Activated CD4-positive, CD25-positive, alpha-beta regulatory T cell treated with anti-CD3 and anti-CD28 coated beads, Interleukin-2, amount 50 U/mL, for 24 hours (primary cell): ENCODE measurements at places on chromosomes 2 and 18.

GRCh38 chr2:182912518-182912915, 46.1 kb upstream of the FRZB start:
- no peak for ATAC-seq

DNA sequence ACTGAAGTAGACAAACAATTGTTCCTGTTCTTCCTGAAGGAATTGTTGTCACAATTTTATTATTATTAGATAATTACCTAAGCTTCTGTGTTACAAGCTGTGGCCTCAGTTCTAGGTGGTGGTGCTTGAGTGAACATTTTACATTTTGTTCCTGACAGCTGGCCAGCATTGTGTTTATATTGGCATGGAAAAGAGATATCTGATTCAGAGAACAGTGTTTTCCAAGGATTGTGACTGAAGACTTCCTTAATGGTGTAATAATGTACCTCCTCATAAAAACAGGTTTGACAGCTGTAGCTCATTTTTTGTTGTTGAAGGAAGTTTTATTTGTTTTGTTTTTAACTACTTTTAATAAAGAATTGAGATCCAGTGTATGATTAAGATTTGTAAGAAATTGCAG, 95.2 kb downstream of the EPB41L5 start:
- ATAC-seq = no peak

DNA sequence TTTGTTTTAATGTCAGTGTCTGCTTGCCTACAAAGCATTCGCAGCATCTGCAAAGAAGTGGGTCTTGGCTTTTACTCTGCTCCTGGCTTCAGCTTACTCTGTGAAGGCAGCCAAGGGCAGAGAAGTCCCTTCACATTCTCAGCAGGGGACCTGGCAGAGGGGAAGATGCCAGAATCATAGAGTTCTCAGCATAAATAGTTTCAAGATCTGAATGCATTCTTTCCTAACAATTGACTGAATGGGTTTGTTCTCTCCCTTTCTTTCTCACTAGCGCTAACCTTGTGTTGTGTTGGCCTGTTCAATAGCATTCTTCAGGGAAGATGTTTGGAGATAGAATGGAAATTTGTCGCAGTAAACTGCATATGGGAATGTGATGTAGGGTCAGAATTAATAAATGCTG, 106.9 kb downstream of the FARSB start:
- no peak for ATAC-seq

- ATAC-seq = no peak
Observed at GRCh38 chr2:199596549-199596948, 138.8 kb upstream of the SATB2 start.

DNA sequence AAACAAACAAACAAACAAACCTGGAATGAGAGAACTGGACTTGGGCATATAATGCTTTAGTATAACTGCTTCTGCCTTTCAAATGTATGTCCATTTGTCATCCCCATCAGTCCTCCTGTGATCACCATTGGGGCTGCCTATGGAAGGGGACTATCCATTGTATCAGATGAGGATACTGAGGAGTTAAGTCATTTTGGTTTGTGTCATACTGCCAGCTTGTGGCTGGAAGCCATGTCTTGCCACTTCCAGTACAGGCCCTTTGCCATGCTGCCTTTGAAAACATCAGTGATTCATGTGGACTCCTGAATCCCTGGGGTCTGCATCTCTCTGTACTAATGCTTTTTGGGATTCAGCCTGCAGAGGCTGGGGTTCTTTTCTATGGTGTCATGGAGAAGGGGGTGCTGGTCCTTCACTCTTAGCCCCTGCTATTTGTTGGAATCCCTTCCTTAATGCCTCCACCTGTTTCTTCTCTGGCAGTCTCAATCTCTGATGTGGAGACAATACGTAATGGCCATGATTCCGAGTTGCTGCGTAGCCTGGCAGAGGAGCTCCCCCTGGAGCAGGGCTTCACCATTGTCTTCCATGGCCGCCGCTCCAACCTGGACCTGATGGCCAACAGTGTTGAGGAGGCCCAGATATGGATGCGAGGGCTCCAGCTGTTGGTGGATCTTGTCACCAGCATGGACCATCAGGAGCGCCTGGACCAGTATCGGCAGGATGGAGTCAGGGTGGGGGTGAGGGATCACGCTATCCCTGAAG, 10.6 kb downstream of the PLCD4 start:
- no peak for ATAC-seq

- ATAC-seq = no peak
Observed at GRCh38 chr2:130798472-130799218, 38.1 kb upstream of the ARHGEF4 start.

DNA sequence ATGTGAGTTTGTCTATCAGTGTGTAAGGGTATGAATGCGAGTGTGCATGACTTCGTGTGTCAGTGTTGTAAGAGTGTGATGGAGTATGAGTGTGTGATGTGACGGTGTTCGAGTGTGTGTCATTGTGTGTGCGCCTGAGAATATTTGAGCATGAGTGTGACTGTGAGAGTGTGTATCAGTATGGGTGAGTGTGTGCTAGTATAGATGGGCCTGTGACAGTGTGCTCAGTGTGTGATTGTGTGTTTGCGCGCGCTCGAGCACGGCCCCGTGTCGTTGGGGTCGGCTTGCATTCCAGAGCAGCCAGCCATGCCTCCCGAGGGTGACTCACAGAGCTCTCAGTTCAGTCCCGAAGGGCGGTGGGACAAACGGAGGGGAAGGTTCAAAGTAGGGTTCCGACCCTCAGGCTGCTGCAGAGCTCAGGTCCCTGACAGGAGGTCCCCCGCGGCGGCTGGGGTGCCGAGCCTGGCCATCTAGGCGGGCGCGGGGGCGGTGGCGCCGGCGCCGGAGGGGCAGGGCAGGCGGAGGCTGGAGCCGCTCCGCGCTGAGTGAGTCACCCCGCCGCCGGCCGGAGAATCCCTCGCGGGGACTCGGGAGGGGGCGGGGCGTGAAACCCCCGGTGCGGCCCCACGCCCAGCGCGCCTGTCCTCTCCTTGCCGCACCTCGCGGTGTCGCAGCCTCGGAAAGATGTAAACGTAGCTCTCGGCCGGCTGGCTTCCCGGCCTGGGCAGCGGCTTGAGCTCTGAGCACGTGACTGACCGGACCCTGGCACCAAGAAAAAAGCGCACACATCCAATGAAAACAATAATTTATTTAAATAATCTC, 3.8 kb downstream of the DLX2 start:
- peak; percentile 4 for ATAC-seq

DNA sequence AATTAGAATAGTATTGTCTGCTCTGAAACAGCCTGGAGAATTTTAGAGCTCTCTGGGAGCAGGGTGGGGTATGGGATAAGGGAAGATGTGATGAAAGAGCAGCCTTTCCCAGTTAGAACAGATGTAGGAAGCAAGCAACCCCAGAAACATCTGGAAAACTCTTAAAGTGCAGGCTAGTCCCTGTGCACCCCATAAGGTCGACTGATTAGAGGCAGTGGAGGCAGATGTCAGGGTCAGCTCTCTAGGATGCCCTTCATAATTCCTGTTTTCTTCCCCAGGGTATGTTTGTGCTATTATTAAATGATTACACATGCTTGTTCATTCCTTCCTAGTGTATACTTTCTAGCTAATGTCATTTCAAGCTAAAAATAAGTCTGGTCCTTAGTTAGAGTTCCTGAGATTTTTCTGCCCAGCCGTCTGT, 41.7 kb downstream of the PTPRM start:
- ATAC-seq = no peak

DNA sequence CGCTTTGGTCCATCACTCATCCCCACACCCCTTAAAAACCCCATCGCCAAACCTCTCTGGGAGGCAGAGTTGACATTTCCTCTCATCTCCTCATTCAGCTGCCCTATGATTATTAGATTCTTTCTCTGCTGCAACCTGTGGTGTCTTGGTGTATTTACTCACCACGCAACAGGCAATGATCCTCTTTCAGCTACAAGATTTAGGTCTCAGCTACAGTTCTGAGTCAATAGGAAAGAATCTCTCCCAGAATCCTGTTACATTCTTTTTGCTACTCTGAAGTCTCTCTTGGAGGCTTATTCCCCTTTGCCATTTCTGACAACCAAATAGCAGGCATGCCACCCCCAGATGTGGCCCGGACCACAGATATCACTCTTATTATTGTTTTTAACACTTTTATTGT, 468.3 kb upstream of the GYPC start:
- ATAC-seq = no peak

- ATAC-seq = no peak
Observed at GRCh38 chr2:54059986-54060385, 55.4 kb upstream of the ACYP2 start.
